ENCODE measurements at places on chromosomes 3 and 15. TPM values are rescaled to one million over a fixed set of nuclear protein-coding genes. Genes with fewer than 3 reads are reported as not detected.

Gene WNT5A
- polyA plus RNA-seq: 18.2 TPM

Gene ZPLD1
- not detected for polyA plus RNA-seq

Gene GABRR3
- 0.10 TPM for polyA plus RNA-seq

Gene GOLGA6D
- 0.27 TPM for polyA plus RNA-seq

GRCh38 chr15:60083318-60083717 is 79.2 kb downstream of the FOXB1 start:
- no peak for DNase-seq

DNA sequence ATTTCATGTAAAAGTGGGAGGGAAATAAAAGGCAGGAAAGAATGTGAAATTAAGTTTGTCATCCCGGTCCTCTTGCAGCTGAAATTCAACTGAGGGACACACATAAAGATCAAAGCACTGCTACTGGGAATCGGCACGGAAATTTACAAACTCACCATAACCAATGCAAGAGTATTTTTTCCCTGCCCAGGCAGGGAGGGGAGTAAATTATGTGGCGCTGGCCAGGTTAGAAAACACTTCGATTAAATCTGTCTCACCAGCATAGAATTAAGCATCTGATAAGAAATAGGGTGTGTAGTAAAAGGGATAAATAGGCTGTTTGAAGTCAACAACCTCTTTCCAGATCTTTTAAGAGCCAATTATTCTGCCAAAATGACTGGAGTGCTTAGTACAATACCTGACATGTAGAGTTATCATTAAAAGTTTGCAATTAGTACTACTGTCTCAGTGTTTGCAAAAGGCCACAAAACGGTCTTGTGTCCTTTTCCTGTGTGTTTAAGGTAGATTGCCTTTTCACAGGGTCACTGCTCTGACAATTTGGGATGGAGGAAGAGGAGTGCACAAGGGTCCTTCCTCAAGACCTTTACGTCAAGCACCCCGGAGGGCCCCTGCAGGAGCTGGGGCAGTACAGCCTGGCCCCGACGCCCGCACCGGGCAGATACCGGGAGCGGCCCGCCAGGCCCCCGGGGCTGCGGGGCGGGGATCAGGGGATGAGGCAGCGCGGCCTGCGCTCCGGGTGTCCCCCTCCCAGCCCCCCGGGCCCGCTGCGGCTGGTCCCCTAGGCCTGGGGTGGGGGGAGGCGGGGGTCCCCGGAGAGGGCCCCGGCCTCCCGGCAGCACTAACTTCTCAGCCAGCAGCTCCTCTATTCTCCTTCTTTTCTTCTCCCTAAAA is 651 bp downstream of the UBA3 start:
- DNase-seq: no peak

DNA sequence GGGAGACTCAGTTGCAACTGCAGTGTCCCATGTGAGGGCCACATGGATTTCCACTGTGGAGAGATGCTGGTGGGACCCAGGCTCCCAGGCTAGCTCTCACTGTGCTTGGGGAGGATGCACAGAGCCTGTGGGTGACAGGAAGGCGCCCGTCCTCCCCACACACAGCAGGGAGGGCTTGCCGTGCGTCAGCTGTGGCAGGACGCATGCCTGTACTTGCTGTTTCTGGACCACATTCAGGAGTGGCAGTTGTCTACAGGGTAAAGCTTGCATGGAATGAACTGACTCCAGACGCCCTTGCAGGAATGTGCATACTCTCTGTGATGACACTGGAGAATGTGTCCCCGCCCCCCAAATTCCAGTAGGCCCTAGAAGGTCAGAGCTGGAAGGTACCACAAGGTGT is 63.8 kb upstream of the SNRPA1 start:
- DNase-seq: no peak

GRCh38 chr3:15164340-15164739 is 41.7 kb upstream of the CAPN7 start:
- no peak for DNase-seq

DNA sequence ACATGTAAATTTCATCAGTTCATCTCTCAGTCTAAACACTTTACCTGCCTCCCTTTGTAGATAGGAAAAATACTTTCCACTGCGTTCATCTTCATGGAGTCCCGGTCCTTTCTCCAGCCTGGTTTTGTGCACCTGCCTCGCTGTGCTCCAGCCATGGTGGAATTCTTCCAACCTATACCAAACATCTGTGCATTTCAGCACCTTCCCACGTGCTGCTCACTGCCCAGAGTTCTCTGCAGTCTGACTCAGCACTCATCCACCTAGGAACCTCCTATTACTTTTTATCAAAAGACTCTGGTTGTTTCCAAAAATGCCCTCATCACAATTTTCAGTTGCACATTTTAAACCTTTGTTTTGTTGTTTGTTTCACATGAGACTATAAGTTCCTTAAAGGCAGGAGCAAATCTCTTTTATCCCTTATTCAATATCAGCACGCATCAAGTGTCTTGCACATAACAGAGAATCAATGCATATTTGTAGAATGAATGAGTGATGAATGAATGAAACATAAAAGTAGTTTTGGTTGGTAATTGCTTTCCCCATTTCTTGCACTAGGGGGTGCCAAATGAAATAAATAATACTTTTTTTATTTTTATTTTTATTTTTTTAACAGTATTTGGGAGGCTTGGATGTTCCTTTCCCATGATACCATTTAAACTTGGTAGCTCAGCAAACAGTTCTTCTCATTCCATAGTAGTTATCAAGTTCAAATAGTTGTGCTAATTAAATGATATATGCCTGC is 30.2 kb upstream of the ADAMTS9 start:
- no peak for DNase-seq

DNA sequence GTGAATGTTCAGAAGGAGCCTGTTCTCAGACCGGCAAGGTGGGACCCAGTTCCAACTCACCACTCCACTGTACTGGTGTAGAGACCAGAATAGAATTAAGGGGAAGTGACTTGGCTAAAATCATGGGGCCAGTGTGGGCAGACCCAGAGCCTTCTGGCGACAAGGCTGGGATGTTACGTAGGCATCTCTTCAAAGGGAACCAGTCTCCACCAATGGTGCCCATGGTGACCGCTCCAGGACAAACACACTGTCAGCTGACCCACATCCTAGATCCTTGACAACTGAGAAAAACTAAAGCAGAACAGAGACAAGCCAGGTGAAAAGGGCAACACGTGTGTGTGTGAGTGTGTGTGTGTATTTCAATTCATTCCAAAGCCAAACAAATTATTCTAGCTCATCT is 321.7 kb upstream of the FRG2C start:
- no peak for DNase-seq

GRCh38 chr15:93831641-93832040 is 399.7 kb upstream of the MCTP2 start:
- no peak for DNase-seq

- no peak for DNase-seq
Observed at GRCh38 chr3:172018364-172018763, 21.0 kb upstream of the FNDC3B start.

All from left lung (tissue), 14 donors.